Inflammatory macrophage (primary cell): ENCODE measurements at places on chromosomes 6 and 20.
A peak's percentile ranks its signal among the peaks of the same experiment; 100 is the strongest.

GRCh38 chr6:24355393-24355792 lies 2.5 kb downstream of the DCDC2 start:
- DNase-seq, result no peak

DNA sequence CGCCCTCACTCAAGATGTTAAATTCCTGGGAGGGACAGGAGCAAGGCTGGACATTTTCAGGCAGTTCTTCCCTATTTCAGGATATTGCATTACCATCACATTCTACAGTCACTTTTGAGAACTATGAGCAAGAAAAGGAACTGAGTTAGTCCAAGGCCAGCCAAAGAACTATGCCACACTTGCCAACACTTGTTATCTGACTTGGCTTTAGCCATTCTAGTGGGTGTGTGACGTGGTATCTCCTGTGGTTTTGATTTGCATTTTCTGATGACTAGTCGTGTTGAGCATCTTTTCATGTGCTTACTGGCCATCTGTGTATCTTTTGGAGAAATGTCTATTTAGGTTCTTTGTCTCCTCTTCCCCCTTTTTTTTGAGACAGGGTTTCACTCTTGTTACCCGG lies 12.0 kb downstream of the XRN2 start:
- peak; percentile 89 for DNase-seq

- DNase-seq, result no peak
Observed at GRCh38 chr6:14934013-14934412, 311.9 kb upstream of the JARID2 start.

- DNase-seq, result no peak
Observed at GRCh38 chr6:97669191-97670031, 386.4 kb upstream of the MMS22L start.

DNA sequence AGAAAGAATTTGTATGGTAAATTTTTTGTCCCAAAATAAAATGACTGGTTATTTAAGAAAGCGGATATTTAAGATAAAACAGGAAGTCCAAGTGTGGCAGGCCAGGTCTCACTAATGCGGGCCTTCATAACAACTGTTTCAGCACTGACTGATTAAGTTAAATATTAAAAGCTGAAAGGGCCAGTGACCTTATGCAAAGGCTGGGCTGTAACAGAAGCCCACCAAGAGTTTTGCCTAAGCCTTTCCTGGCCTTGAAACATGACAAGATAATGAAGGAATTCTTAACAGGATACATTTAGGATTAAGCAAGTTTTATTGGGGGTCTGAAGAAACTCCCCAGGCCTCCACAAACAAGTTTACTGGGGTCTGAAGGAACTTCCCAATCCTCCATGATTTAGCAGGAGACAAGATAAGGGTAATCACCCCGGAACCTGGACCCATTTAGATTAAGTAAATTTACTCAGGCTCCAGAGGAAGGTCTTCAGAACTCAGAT lies 36.3 kb downstream of the ZNF133 start:
- peak; percentile 19 for DNase-seq

- no peak for DNase-seq
Observed at GRCh38 chr6:12923644-12924235, 207.2 kb downstream of the PHACTR1 start.

GRCh38 chr6:120894077-120894476 lies 440.2 kb downstream of the TBC1D32 start:
- no peak for DNase-seq

- peak; percentile 10 for DNase-seq
Observed at GRCh38 chr6:43240950-43241349, 2.3 kb upstream of the TTBK1 start.

DNA sequence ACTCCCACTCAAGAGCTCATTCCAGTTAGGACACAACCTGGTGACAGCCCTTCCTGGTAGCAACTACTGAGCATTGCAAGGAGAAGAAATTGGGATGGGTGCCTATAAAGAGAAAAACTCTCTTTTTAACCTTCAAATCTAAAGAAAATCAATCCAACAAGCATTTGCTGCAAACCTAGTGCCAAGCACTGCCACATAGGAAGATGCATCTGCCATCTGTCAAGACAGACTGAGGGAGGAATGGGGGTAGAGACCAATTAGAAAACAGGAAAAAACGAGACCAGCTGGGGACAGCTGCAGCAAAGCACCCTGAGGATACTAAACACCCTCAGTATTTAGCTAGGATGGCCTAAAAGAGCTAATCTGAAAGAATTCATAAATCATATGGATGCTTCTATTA lies 27.9 kb downstream of the HLA-DMB start:
- DNase-seq, result no peak

DNA sequence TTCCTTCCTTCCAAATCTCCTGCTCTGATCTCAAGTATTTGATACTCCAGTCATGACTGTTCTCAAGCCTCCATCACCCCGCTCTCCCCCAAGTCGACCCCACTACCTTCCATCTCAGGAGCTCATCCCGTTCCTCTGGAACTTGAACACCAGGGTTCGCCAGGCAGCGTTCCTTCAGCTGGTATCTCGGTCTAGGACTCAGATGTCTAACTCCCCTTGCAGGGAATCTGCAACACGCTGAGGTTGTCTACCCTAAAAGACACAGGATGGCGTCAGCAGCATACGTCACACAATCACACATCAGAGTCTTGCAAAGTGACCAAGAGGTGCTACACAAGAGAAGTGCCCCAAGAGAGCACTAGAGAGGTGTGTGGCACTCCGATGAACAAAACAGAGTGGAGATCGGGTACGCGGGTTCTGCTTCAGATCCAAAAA lies 706 bp downstream of the ZNF184 start:
- peak; percentile 31 for DNase-seq

DNA sequence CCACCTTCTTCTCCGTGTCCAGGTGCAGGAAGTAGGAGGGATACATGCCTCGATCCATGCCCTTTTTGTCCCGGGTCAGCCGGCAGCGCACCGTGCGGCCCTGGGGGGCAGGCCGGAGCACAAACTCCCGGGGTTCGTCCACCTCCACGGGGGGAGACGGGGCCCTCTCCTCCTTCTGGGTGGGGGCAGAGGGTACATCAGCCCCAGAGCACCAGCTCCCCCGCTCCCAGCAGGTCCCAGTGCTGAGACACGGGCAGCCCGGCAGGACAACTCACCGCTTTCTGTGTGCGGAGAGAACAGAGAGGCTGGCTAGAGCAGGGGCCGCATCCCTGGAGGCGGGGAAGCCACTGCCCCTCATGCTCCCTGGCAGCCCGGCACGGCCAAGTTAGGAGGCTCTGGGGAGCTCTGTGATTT lies 6.7 kb downstream of the TULP1 start:
- DNase-seq, result no peak

GRCh38 chr20:49676581-49677291 lies 36.9 kb downstream of the B4GALT5 start:
- DNase-seq, result peak; percentile 63

DNA sequence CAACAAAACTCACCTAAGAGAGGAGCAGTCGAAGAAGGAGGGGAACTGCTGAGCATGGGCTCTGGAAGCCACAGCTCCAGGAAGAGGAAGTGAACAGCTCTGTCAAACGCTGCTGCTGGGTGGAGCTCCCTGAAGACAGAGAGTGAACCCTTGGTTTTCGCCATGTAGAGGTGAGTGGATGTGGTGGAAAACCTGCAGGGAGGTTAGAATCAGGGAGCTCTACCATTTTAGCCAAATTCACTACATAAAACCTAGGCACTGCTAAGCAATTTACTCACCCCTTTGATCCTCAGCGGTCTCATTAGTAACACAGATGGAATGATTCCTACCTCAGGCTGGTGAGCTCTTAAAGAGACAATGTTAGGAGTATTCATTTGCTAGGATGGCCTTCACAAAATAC lies 19.4 kb upstream of the TFAP2A start:
- peak; percentile 32 for DNase-seq

GRCh38 chr6:32973144-32974015 lies 5.0 kb downstream of the BRD2 start:
- peak; percentile 42 for DNase-seq

GRCh38 chr6:6993503-6994237 lies 114.1 kb upstream of the RREB1 start:
- no peak for DNase-seq

DNA sequence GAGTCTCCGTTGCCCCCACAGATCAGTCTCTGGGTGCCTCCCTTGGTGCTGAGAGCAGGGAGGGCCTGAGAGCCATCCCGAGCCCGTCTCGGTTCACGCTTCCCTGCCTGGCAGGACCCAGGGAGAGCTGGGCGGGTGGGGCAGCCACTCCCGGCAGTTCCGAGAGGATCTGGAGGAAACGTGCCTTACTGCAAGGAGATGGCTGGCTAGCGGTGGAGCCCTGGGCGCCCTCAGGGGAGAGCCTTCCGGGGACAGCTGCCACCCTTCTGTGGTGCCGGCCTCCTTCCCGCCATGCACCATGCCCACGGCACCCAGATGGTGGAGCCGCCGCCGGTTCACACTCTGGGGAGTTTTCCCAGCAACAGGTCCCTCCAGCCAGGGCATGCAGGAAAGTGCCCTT lies 45.8 kb upstream of the SLCO4A1 start:
- DNase-seq, result no peak

DNA sequence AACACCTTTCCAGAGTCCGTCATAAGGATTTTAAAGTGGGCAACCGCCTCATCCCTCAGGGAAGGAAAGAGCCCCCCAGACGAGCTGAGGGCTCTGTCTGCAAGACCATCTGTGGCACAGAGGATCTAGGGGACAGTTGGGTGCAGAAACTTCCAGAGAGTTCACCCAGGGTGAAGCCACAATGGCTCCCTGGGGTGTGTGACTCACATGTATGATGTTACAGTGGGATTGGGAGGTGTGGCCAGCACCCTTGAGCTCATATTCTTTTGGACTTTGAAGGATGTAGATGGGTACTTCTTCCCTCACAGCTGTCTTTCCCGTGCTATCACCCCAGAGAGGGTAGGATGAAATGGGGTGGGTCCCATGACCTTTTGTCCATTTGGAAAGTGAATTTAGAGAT lies 95.5 kb downstream of the NCR2 start:
- peak; percentile 13 for DNase-seq

DNA sequence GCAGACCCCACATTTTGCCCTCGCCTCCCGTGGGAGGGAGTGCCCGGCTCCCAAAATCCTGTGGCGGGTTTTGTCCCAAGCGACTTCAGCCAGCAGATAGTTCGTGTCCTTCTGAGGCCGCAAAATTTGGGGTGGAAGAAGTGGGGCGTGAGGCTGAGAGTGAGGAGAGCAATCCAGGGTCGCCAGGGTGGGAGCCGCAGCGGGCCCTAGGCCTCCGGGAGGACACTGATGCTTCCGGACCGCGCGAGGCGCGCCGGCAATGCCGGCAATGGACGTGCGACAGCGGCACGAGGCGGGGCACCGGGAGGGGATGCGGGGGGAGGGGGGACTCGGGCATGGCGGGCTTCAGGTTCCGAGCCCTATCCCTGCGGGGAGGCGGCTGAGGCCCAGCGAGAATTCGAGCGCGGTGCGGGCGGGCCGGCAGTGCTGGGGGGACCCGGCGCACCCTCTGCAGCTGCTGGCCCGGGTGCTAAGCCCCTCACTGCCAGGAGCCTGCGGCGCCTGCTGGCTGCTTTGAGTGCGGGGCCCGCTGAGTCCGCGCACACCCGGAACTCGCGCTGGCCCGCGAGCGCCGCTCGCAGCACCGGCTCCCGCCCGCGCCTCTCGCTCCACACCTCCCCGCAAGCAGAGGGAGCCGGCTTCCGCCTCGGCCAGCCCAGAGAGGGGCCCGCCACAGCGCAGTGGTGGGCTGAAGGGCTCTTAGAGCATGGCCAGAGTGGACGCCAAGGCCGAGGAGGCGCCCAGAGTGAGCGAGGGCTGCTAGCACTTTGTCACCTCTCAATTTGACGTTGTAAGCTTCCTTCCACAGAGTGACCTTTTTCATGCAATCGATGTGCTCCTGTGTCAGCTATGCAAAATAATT lies 143.8 kb downstream of the LPA start:
- DNase-seq, result peak; percentile 4

DNA sequence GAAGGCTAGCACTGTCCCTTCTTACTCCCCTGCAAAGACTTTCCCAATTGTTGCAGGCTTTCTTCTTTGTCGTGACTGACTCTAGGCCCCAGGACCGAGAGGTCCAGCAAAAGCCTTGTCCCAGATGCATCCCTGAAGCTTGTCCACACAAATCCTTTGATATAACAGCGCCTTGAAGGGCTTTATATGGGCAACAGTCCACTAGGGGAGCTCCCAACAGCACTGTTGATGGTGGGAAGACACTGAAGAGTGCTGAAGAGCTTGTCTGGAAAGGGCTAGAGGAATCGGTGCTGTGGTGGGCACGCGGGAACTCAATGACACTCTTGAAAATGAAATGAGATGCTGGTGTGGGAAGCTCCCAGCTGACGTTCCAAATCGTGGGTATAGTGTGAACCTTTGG lies 316.1 kb upstream of the CDH4 start:
- DNase-seq, result no peak

GRCh38 chr6:148416330-148416965 lies 73.8 kb downstream of the SASH1 start:
- no peak for DNase-seq

- no peak for DNase-seq
Observed at GRCh38 chr6:84560436-84561390, 203.7 kb downstream of the TBX18 start.

GRCh38 chr20:53611449-53611894 lies 17.8 kb upstream of the ZNF217 start:
- DNase-seq, result peak; percentile 79

DNA sequence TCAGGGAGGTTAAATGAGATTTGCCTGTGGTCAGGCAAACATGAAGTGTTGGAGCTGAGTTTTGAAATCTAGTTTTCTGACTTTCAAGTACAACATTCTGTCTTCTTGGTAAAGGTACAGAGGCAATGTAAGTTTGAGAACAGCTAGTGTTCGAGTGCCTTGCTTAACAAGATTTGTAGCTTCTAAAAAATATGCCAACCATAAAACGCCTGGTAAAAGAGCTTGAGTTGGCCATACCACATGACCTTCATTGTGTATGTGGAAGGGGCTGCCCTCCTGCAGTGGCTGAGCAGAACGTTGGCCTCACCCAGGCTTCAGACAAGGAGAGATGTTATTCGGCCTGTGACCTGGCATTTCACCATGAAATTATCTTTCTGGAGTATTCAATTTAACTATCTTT lies 86.5 kb downstream of the MAP7 start:
- DNase-seq, result no peak

DNA sequence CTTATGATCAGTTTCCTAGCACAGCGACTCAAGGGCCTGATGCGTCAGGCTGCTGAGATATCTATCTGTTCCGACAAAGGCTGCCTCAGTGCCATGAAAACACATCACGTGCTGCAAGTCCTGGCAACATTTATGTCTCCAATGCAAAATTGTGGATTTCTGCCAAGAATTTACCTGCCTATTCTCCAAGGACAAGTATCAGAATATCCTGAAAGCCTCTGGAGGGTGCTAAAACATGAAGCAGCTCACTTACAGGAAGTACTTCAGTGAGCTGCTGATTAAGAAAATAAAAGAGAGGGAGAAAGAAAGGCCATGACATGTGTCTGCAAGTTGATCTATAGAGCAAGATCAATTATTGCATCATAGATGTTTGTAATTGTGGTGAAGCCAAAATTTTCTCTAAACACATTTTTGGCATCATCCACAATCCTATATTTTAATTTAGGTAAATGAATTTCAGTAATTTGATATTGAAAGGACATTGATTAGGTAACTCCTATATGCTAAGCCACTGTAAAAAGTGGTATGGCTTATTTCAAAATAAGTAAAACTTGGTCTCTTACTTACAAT lies 25.8 kb upstream of the TPBG start:
- no peak for DNase-seq

GRCh38 chr6:43220439-43220951 lies 8.8 kb downstream of the DNPH1 start:
- no peak for DNase-seq

- no peak for DNase-seq
Observed at GRCh38 chr6:158570681-158570962, 10.7 kb downstream of the TMEM181 start.
